ENCODE measurements at places on chromosomes 1 and 21.

DNA sequence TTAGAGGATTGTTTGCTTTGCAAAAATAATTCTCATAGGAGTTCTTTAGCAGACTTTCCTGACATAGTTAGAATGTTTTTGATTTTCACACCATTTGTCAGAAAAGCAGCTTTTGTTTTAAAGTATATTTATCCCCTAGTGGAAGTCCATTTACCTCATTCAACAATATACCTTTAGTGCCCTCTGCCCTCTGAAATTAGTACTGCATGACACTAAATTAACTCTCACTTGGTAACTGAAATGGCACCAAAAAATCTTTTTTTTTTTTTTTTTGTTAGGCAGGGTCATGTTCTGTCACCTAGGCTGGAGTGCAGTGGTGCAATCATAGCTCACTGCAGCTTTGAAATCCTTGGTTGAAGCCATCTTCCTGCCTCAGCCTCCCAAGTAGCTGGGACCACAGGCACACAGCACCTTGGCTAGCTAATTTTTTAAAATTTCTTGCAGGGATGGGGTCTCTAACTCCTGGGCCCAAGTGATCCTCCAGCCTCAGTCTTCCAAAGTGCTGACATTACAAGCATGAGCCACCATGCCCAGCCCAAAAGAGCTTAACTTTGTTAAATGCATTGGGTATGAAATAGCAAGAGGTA lies 13.6 kb downstream of the LRRC42 start:
- DNase-seq, result peak; percentile 73

- peak; percentile 76 for DNase-seq
Measured at GRCh38 chr1:160205242-160206035, at the start of gene PEA15. TSS of gene PEA15 (plus strand) at chr1:160205384. CDS start at chr1:160211545, 6,161 bp downstream.

DNA sequence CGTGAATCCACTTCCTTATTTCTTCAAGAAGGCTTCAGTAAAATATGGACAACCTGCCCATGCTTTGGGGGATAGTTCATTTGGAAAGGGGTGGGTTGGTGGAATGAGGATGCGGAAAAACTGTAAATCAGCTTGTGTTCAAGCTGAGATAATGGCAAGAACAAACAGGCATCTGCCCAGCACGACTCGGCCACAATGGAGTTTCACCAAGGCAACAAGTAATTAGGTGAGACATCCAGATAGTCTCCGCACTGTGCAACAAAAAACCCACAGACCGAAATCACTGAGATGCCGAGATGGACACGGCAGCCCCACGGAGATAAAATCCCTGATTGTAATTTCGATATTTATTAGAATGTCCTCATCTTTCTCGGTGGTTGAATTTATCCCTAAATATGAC lies 455.2 kb downstream of the AJAP1 start:
- DNase-seq, result no peak

- DNase-seq, result no peak
Measured at GRCh38 chr1:212644866-212645545, 36.4 kb downstream of the ATF3 start.

DNA sequence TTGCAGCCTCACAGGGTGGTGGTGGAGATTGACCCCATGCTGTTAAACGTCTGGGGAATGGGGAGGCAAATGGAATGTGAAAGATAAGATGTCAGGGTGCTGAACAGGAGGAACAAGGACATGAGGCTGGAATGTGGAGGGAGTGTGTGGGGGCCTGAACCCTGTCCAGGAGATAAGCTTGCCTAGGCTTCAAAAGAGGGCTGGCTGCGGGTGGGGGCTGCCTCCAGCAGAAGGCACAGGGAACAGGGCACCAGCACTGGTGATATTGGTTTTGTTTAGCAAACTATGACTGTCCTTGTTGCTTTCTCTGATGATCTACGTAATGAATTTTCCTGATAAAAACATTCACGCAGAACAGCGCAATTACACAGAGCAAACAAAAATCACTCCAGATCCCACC lies 52.4 kb upstream of the LRP8 start:
- no peak for DNase-seq

DNA sequence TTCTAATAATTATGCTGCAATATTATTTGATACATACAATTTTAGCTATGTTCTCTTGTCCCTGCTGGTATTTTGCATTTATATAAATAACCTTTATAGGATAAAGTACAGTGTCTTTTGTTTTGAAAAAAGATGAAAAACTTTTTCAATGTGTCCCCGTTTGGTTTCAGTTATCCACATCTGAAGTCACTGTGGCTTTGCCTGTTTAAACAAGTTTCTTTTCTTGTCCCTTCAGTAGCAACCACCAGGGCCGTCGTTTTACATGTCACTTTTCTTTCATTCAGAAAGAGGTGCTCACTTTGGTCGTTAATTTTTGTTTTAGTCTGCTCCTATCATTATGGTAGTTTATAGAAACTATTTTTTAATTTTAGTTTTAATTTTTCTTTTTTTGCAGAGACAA lies 41.4 kb downstream of the RABGAP1L start:
- no peak for DNase-seq

DNA sequence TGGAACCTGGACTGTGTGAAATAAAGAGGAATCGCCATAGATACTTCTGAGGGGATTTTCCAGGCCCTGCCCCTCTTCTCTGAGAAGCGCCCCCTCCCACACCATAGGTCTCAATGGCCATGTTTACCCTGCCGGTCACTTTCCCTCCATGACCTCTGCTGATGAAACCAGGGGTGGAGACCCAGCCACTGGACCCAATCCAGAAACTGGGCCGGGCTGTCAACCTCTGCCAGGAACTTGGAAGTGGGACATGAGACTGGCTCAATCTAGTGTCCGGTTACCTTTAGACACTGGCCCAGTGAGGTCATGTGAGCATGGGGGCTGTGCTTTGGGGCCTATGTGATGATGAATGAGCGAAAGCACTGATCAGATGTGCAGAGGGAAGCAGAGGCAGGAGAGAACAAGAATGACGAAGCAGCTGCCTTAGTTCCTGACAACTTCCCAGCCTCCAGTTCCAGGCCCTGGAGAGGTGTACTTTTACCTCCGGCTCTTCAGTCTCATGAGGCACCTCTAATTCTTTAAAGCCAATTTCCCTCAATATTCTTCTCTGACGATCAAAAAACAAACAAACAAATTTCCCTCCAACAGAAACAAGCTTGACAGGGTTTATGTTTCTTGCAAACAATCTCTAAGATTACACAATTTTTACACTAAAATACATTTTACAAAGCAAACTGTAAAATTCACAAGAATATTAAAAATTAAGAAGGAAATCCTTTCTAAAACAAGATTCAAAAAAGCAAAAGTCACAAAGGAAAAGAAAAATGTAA lies 4.9 kb downstream of the ASAP3 start:
- DNase-seq, result no peak

- no peak for DNase-seq
Measured at GRCh38 chr1:226397011-226397926, 10.6 kb downstream of the PARP1 start.

- DNase-seq, result no peak
Measured at GRCh38 chr1:30362603-30362990, 360.8 kb downstream of the MATN1 start.

DNA sequence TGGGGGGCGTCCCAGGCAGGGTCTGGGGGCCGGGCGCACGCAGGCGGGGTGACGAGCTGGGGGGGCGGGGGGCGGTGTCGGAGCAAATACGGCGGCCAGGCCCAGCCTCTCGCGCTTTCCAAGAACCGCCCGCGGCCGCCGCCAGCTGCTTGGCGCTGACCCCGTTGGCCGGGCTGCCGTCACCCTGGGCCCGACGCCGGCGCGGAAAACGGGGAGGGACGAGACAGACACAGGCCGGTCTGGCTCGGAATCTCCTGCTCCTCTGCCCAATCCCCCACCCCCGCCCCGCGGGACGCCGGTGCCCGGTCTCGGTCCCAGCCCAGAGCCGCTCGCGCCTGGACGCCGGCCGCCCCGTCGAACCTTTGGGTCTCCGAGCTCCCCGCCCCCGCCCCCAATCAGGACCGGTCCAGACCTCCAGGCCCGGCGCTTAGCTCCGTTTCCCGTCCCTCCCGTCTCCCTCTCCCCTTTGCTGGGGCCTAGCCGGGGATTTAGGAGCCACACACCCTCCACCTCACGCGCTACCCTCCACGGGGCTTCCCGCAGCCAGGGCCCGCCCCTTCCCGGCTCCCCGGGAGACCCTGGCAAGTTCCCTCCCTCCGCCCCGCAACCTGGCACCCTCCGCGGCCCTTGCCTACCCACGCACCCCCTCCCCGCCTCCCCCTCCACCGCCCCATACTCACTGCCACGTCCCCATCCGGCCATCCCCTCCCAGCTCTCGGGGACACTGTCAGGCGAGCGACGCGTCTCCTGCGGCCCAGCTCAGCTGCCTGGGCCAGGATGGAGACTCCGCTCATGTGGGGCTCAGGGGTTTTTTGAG lies 800 bp upstream of the MMP23B start:
- peak; percentile 52 for DNase-seq

DNA sequence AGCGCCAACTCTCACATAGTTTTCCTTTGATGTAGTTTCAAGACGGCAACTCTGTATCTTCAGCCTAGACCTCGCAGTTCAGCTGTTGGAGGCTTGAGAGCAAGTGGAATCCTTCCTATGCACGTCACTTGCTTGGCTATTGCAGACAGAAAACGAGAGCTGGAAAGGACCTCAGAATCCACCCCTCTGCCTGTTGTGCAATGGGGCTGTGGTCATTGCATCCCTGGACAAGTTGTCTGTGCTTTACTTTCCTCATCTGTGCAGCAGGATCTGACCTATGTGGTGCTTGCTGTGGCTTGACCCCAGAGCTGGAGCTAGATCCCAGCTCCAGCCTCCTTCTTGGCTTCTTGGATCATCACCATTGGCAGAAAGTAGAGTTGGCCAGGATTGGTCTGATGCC lies 50.0 kb upstream of the IGSF21 start:
- DNase-seq, result no peak

DNA sequence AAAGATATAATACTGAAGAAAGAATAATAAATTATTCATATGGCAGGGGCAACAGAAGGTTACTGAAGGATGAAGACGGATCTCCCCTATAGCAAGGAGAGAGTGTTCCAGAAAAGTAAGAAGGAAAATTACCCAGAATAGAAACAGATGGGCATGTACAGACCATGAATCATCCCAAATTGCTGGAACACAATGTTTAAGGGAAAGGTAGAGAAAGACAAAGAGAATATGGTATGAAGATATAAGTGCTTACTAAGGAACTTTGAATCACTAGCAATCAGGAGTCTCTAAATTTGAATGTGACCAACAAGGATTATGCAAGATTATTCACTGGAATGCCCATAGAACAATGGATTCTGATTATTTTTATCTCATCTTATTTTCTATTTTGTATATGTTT lies 375.4 kb downstream of the COL11A1 start:
- DNase-seq, result no peak

DNA sequence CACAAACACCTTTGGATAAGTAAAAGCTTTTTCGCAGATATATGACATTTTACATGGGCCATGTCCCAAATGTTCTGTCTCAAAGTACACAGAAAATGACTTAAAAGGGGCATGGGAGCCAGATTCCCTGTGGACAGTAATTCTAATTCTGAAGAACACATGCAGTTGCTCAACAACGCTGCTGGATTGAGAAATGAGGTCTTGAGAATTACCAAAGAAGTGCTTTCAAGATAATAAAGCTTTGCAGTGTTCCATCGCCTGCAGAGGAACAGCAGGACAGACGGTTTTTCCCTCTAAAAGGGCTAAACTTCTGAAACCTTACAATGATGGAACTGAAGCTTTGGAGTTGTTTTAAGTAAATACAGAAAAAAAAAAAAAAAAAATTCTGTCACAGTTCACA lies 55.3 kb upstream of the HSPA13 start:
- no peak for DNase-seq

DNA sequence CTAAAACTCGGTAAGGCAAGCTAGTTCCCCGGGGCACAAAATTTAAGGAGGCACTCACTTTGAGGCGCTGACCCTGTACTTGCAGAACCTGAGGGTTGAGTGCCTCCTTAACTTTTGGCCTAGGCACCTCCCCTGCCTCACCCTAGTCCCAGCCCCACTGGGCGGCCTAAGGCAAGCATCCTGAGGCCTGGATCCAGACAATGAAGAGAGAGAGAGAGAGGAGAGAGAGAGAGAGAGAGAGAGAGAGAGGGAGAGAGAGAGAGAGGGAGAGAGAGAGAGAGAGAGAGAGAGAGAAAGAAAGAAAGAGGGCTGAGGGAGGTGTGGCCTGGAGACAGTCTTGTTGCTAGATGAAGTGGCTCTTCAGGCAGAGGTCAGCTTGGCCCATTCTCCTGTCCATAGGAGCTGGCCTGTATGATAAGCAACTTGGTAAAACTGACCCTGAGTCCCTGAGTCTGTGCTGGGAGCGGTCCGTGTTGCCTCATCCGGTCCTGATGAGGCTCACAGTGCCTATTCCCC lies 7.4 kb upstream of the LRRN2 start:
- DNase-seq, result no peak

- no peak for DNase-seq
Measured at GRCh38 chr21:35547946-35548774, 499.1 kb upstream of the RUNX1 start.

- no peak for DNase-seq
Measured at GRCh38 chr1:197773856-197774255, 1.4 kb downstream of the DENND1B start.

GRCh38 chr21:19522381-19522780 lies 1118.8 kb upstream of the TMPRSS15 start:
- no peak for DNase-seq

- no peak for DNase-seq
Measured at GRCh38 chr1:58704616-58705021, 4.8 kb upstream of the MYSM1 start.

- DNase-seq, result no peak
Measured at GRCh38 chr21:33893917-33894316, 21.7 kb downstream of the ATP5PO start.

GRCh38 chr1:19287436-19288185 lies 959 bp downstream of the AKR7A3 start:
- no peak for DNase-seq

DNA sequence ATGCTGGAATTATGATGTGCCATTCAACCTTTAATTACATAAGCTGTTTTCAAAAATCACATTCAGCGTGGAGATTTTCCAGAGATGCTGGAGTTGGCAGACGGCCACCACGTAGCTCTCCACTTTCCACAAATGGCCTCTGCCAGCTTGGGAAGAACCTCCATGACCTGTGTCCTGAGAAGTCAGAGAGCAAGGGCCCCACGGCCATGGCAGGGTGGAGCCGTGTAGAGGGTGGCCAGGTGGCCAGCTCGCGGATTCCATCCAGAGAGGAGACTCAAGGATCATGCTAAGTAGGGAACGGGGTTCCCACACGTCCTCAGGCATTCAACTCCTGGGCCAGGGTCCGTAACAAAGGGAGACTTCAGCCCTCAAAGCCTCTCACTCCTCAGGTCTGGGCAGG lies 1.3 kb upstream of the GALE start:
- no peak for DNase-seq

GRCh38 chr1:39187275-39188046 lies 17.0 kb upstream of the MACF1 start:
- no peak for DNase-seq

DNA sequence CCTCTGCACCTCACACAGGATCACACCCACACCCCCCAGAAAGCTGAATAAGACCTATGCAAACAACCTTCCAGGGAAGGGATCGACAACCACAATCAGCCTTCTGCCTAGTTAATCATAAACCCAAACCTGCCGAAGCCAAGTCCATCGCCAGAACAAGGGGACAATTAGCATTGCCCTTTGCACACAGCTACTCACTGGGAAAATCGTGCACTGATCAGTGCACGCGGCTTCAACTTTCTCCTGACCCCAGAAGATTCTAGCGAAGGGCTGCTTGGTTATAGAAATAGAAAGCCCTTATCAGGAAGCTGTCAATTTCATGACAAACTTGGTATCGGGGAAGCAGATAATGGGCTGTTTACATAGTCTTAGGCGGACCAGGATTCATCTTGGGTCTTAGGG lies 29.5 kb downstream of the RUNX1 start:
- DNase-seq, result no peak

- peak; percentile 61 for DNase-seq
Measured at GRCh38 chr1:246117066-246117791, 389.9 kb downstream of the SMYD3 start.

- no peak for DNase-seq
Measured at GRCh38 chr1:15583016-15583706, 1.7 kb downstream of the AGMAT start.
